AML-193 (cell line): ENCODE measurements at places on chromosomes 12 and 14.

DNA sequence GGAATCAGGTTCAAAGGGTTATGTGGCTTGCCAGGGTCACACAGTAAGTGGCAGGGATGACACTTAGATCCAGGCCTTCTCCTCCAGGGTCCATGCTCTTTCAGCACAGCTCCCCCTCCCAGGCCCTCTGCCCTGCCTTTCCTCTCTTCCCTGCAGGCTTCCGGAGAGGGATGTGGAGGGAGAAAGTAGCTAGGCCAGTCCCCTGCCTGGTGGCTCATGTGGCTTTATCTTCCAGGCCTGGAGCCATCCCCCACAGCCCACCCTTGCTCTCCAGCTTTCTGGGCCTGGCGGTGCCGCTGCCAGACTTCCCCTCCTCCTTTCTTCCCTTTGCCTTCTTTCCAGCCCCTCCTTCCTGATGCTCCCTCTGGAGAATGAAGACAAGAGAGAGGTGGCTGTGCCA is 1.7 kb downstream of the PSMB11 start:
- no peak for DNase-seq

DNA sequence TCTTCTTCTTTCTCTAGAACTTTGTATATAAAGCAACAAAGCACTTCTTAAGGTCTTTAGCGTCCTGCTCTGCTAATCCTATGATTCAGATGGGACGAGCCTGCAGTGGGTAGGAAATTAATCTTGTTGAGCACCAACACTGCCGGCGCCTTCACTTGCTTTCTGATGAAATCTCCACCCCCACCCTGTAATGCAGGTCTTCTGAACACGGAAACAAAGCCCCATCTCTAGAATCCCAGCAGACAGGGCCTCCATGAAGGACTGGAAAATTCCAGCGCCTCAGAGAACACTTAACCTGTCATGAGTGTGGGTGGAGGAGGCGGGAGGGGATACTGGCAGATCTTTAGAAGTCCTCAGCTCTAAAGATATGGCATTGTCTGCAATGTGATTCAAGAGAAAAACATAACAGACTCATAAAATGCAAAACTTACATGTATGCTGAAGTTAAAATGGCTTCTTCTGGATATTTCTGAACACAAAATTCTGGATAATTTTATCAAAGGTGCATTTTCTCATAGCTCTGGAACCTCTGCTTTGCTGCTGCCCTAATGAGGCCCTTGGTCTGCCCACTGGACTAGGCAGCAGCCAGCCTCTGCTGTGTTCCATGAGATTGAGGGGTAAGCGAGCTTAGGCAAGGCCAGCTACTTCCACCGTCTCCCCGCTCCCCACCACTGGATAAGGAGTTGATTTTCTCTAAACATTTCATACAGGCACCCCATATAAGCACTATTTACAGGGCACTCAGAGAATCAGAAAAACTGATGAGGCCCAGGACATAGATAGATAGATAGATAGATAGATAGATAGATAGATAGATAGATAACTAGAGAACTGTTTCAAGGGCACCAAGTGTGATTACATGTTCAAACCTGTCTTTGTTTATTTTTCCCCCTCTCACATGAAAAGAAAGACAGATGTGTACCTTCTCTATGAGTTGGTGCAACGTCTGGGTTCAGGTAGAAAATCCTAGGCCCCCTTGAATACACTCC is 43.1 kb downstream of the ZFP36L1 start:
- DNase-seq, result no peak

- DNase-seq, result no peak
These were observed 710 bp downstream of the MTA1 start for GRCh38 chr14:105420101-105420973.

DNA sequence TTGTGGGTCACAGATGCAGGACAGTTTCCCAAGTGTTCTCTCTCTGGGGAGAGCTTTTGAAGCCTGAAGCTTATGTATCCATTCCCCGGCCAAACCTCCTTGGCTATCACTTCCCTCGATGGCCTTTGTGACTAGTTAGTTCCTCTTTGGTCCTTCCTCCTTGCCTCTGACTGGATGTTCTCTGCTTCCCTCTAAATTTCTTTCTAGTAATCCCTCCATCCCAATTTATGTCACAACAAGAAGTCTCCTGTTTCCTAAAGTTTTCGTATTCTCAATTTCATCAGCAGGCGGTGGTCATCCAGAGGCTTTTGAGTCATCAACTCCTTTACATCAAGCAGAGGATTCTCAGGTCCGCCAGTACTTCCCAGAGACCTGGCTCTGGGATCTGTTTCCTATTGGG is 27.5 kb downstream of the A2ML1 start:
- DNase-seq, result peak; percentile 11

GRCh38 chr12:4899364-4899763 is 10.3 kb upstream of the KCNA1 start:
- DNase-seq, result no peak

DNA sequence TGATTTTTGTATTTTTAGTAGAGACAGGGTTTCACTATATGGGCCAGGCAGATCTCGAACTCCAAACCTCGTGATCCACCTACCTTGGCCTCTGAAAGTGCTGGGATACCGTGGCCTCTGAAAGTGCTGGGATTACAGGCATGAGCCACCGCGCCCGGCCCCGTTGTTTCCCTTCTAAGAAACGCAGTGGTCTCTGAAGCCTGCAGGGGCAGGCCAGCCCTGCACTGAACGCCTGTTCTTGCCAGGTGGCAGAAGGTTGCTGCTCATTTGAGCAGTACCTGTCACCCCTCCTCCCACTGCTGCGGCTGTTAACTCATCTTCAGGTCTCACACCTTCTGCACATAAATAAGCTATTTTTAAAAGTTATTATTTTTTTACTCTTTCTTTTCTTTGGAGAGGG is 24.3 kb downstream of the GPRC5A start:
- DNase-seq, result no peak

DNA sequence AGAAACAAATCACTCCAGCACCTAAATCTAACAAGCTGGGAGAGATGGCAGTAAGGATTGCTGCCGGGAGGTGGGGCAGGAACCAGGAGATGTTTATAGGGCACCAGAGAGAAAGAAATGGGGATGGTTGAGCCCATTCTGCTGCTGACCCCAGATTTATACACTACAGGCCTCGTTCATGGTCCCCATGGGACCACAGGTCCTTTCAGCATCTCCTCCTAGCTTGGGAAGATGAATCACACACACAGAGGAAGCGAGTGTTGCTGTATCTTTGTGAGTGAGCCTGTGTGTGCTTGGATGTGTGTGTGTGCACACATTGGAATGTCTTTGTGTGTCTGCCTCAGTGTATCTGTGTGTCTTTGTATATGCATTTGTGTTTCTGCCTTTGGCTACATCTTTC is 49.7 kb upstream of the FICD start:
- DNase-seq, result no peak
